ENCODE measurements at places on chromosomes 12 and 14. TPM values are rescaled to one million over a fixed set of nuclear protein-coding genes. Genes with fewer than 3 reads are reported as not detected.

GRCh38 chr14:22380571-22381407 is 208.2 kb downstream of the DAD1 start:
- no peak for DNase-seq

Gene TPH2
- not detected for total RNA-seq

Gene SALL2
- 2.9 TPM for total RNA-seq

DNA sequence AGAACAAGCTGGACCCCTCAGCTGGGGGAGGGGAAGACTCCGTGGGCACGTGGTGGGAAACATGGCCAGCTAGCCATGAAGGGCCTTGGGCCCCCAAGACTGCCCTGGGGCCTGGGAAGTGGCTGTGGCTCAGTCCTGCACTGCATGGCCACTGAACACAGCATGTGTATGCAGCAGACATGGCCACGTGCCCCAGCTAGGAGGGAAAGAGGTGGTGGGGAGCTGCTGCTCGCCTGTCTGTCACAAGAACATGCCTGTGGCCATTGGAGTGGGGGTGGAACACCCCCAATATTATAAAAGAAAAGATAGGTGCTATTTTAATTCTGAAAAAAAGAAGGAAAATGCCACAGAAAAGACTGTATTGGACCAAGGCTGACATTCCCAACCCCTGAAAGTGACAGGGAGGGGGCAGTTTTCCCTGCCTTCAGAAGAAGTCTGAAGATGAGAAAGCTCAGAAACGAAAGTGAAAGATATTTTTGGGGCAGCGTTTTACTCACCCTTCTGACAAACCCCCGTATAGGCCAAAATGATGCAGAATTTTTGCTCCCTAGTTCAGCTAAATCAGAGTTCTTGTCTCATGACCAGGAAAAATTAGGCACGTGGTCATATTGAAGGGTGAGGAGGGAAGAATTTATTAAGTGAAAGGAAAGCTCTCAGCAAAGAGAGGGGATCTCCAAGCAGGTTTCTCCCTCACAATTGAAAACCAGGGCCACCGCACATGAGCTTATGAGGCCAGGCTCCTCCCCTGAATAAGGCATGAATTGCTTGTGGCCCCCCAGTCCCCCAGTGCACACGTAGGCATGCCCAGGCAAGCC is 35.2 kb upstream of the PCNX1 start:
- no peak for DNase-seq

Gene NUMB
- 72.4 TPM for total RNA-seq

Gene BDKRB1
- total RNA-seq, result not detected

DNA sequence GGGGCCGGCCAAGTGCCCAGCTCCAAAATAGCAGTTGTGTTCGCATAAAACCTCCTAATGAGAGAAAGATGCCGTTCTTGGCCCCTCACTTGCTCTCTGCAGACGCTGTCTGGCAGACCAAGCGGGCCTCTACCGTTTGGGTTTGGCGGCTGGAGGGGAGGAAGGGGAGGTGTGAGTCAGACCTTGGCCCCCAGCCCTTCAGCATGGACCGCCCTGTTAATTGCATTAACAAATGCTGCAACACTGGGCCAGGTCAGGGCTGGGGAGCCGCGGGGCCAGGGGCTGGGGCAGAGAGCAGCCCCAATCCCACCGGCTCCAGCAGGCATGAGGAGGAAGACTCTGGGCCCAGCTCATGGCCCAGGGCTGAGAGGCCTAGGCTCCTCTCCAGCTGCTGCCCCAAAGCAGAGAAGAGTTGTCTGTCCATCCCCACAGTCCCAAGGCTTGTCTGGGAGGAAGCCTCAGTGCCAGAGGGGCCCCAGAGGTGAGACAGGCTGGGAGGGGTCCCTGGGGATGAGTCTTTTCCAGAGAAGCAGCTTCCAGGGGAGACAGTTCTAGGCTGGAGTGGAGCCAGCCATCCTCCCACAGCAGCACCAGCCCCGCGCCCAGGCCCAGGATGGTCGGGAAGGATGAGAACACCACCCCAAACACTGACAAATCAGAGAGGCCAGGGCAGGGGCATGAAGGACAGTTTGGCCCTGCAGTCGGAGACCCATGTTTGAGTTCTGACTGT is 16.9 kb downstream of the LTBP2 start:
- no peak for DNase-seq

DNA sequence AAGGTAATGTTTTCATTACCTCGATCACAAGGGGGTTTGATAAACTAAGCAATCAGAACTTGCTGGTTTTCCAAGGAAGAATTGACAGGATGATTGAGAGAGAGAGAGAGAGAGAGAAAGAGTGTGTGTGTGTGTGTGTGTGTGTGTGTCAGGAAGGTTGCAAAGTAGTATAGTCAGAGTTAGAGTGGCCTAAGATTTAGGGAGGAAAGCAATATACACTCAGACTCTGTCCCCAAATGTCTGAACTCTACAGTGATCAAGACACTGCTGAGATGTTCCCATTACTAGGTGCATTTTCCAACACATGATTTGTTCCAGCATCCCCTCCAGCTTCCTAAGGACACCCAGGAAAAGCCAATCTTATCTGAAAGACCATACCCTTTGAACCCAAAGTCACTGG is 1074.1 kb downstream of the BCL11B start:
- no peak for DNase-seq
